ENCODE measurements at places on chromosomes 3 and 15.

- no peak for DNase-seq
These were observed 8.0 kb downstream of the CDAN1 start for GRCh38 chr15:42728972-42729371.

GRCh38 chr15:85337425-85338074, 42.9 kb upstream of the AKAP13 start:
- no peak for DNase-seq

DNA sequence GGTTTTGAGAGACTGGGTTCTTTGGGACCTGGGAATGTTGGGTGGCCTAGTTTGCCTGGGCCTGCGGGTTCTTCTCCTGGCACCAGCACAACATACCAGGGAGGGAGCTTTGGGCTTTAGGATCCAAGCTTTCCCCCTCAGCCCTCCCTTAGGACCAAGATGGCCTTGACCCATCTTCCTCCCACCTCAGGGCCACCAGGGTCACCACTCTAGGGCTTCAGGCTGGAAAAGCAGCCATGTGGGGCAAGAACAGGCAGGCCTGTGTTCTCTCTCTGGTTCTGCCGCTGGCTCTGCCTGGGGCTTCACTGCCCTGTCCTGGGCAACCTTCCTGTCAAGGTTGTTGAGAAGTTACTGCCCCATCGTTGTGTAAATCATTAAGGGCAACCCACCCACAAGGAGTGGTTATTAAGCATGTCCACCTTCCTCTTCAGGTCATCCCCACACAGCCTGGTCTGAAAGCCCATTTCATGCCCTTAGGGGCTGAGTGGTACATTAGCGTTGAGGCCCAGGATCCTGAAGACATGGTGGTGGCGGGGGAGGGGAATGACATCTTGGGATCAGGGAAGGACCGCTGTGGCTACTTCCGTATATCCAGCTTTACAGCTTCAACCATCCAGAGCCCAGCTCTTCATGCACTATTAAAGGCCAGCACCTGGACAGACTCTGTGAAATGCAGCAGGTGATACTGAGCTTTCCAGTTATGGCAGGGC, 652 bp downstream of the DUOX1 start:
- no peak for DNase-seq

DNA sequence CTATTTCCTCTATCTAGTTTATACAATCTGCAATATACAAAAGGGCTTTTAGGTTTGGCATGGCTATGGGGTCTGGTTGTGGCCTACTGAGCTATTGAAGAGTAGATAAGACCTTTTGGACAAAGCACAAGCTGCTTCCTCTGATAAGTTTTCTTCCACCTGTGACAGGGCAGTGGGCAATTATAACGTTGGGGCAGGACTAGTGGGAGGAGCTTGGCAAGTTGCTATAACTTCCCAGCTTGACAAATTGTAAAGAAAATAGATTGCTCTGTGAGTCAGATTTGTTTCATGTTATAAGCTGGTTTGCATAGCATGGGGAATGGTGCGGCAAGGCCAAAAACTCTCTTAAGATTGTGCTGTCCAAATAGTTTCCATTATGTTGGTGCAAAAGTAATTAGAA, 64.9 kb downstream of the SLC7A14 start:
- no peak for DNase-seq

DNA sequence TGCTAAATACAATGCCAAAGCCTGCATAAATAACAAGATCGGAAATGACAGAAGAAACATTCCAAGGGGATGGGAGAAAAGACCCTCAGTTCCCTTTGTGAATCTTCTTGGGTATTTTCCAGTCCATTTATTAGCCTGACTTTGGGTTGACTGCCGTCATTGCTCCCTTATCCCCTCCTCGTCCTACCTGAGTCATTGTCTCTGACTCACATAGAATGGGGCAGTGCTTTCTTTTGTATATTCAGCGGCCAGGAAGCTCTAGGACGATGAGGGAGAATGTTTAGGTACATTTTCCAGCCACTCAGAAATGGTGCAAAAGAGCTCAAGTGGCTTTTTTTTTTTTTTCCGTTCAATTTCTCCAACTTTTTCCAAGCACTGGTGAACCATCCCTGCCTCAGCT, 71.6 kb downstream of the KAT2B start:
- DNase-seq: no peak

DNA sequence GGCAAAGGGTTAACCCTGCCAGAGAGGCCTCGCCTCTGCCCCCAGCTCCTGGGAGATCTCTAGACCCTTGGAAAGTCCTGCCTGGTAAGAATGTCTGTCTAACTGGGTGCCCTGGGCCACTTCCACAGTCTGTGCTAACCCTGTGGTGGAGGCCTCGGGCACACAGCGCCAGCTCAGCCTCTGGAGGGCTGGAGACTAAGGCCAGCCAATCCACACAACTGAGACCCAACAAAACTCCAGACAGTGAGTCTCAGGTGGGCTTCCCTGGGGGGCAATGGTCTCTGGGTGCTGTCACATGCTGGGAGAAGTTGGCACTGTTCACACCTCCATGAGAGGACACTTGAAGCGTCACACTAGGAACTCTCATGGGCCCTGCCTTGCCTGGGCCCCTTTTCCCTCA, 19.5 kb downstream of the ZXDC start:
- no peak for DNase-seq

DNA sequence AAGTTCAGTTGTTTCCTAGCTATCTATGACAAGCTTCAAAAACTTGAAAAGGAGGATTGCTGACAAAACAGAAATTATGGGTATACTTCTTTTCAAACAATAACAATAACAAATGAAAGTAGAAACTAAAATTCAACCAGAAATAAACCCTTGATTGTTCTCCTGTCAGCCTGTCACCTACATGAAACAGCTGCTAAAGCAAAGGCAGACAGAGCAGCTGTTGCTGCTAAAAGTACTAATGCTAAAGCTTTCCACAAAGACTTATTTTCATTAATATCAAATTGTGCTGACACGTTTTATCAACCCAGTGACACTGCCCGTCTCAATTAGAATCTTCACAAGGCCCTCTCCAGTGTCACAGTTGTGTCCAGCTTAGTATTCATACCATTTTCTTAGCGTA, 533.2 kb upstream of the GBE1 start:
- DNase-seq: no peak

GRCh38 chr3:178915365-178915764, 156.2 kb downstream of the ZMAT3 start:
- no peak for DNase-seq

GRCh38 chr15:99432271-99433025, 133.3 kb upstream of the MEF2A start:
- DNase-seq: no peak

- no peak for DNase-seq
These were observed 15.4 kb downstream of the IREB2 start for GRCh38 chr15:78453447-78453846.

GRCh38 chr3:3065876-3066275, 44.3 kb downstream of the IL5RA start:
- no peak for DNase-seq

DNA sequence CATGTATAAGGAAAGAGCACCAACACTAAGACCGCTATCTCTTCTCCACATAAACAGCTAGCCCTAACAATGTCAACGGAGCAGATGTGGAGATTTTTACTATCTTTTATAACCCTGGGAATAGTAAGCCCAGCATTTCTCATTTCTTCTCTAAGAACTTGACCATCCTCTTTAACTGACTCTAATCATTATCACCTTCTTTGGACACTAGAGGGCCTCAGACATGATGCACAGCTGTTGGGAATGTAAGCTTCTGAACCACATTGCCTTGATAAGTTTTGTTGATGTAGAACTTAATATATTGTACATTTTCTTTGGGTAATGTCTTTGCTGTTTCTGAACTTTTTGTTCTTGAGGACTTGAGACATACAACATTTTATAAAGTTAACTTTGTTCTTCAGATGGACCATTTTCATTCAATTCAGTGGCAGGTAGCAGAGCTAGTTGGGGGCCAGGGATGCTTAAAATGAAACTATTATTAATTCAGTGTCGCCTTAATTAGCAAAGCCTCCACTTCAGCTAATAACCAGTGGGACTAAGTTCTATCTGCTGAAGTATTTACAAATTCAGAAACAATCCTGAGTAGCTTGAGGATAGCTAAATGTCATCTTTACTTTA, 9.6 kb upstream of the TAGLN3 start:
- DNase-seq: peak; percentile 53

DNA sequence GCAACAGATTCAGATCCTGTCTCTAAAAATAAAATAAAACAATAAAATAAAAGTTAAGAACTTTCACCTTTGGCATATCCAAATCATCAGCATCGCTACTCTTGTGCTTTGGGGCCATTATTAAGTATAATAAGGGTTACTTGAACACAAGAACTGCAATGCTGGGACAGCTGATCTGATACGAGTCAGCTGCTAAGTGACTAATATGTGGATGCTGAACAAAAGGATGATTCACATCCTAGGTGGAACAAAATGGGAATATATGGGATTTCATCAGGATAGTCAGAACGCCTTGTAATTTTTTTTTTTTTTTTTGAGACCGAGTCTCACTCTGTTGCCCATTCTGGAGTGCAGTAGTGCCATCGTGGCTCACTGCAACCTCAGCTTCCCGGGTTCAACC, 29.7 kb downstream of the BUB1B start:
- no peak for DNase-seq

DNA sequence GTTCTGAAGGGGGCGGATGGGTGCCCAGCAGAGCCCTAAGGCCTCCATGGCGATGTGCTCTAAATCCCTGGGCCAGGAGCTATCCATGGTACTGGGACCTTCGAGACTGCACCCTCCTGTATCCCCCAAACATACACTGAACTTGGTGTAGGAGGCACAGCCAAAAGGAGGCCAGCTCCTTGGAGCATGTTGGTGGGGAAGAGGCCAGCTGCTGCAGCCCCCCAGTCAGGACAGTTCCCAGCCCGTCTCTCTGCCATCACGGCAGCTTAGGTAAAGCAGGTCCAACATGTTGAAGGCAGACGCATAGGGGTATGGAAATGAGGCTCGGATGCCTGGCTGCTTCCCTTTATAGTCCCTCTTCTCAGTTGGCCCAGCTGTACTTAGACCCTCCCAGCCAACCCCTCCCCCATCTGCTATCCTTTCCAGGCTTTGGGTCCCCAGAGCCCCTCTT, 1.8 kb downstream of the CAMKV start:
- DNase-seq: no peak

DNA sequence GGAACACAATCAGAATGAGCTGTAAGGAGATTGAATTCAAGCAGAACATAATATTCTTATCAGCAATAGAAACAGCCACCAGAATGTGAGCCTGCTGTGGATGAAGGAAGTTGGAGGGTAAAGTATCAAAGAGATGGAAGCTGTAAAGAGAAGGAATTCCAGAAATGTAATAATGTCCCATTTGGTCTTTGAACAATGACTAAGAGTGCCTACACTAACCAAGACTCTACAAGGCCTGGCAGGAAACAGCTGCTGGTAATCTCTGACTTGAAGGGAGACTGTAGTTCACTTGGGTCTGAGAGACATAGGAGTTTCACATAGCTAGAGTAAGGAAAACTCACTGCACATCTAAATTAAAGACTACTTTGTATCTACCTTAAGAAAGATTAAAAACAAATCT, 1176.0 kb upstream of the ALCAM start:
- no peak for DNase-seq

GRCh38 chr15:74776821-74777768, 4.8 kb upstream of the CSK start:
- no peak for DNase-seq

DNA sequence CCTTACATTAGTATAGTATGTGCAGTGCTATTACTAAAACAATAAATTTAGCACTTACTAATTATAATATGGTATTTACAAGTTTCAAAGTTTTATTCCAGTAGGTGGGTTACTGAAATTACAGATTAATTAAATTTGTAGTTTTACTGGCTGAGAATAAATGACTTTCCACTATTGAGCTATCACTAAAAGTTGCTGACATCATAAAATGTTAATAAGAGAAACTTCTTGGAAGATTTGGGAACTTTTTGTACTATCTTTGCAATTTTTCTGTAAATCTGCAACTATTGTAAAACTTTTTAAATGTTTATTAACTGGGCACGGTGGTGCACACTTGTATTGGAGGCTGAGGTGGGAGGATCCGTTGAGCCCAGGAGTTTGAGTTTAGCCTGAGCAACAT, 247.7 kb downstream of the UBE2E2 start:
- no peak for DNase-seq

GRCh38 chr3:195080125-195080524, 190.8 kb downstream of the XXYLT1 start:
- no peak for DNase-seq

GRCh38 chr3:4778119-4778518, 201.1 kb upstream of the BHLHE40 start:
- no peak for DNase-seq

DNA sequence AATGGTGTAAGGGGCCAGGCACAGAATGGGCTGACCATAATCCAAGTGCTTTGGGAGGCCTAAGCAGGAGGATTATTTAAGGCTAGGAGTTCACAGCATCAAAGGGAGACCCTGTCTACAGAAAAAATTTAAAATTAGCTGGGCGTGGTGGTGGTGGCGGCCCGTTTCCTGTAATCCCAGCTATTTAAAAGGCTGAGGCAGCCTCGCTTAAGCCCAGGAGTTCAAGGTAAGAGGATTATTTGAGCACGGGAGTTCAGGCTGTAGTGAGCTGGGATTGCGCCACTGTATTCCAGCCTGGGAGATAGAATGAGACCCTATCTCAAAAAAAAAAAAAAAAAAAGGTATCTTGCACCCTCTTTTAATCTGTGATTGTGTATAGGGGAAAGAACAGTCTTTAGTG, 1.9 kb downstream of the TMA7 start:
- DNase-seq: no peak

GRCh38 chr3:107718547-107718946, 195.8 kb downstream of the BBX start:
- DNase-seq: no peak

GRCh38 chr3:95088464-95088863, 1025.6 kb downstream of the NSUN3 start:
- no peak for DNase-seq

DNA sequence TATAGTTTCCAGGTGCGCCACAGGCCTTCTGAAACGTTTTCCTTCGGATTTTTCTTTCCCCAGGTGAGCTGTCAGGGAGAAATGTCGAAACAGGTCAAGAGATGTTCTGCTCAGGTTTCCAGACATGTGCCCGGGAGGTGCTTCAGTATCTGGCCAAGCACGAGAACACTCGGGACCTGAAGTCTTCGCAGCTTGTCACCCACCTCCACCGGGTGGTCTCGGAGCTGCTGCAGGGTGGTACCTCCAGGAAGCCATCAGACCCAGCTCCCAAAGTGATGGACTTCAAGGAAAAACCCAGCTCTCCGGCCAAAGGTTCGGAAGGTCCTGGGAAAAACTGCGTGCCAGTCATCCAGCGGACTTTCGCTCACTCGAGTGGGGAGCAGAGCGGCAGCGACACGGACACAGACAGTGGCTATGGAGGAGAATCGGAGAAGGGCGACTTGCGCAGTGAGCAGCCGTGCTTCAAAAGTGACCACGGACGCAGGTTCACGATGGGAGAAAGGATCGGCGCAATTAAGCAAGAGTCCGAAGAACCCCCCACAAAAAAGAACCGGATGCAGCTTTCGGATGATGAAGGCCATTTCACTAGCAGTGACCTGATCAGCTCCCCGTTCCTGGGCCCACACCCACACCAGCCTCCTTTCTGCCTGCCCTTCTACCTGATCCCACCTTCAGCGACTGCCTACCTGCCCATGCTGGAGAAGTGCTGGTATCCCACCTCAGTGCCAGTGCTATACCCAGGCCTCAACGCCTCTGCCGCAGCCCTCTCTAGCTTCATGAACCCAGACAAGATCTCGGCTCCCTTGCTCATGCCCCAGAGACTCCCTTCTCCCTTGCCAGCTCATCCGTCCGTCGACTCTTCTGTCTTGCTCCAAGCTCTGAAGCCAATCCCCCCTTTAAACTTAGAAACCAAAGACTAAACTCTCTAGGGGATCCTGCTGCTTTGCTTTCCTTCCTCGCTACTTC, 3.8 kb downstream of the BHLHE40 start:
- DNase-seq: no peak

Data from NCI-H748 treated with DMSO at 0.1 percent for 48 hours (cell line).